ENCODE measurements at places on chromosomes 12 and 14.

DNA sequence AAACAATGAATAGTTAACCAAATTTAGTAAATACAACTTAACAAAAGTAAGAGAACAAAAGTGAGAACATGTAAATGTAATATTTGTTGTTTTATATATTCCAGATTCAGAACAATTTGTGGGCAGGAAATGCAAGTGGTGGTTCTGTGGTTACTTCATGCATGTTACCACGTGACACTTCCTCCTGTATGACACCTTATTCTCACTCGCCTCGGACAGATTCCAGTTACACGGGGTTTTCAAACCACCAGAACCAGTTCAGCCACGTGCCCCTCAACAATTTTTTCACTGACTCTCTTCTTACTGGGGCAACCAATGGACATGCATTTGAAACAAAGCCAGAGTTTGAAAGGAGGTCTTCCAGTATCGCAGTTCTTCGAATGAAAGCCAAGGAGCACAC is 21.0 kb downstream of the ALX1 start:
- DNase-seq = no peak

DNA sequence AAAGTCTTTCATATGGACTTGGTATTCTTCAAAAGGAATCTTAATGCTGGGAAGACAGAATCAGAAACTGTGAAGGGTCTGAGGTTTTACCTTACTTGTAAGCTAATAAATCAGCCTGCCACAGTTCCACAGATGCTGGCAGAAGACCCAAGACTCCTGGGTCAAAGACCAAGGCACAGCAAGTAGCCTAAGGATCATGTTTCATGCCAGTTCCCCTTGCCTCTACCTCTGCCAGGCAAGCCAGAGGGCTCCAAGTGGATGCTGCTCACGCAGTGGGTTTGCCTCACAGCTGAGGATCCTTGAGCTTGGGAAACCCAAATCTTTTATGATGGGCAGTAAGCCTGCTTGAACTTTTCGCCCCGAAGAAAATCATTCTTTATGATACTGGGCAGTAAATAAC is 15.2 kb upstream of the RXYLT1 start:
- no peak for DNase-seq

- DNase-seq = no peak
Observed at GRCh38 chr12:90978117-90978770, 23.3 kb upstream of the CCER1 start.

DNA sequence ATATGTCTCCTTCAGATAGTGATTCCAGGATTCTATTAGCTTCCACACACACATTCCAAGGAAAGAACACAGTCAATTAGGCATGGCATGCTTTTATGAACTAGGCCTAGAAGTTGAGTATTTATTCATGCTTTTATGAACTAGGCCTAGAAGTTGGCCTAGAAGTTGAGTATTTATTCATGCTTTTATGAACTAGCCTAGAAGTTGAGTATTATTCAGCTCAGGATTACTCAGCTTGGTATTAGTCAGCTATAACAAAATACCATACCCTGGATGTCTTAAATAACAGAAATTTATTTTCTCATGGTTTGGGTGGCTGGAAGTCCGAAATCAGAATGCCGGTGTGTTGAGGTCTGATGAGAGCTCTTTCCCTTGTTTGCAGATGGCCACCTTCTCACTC is 442.7 kb upstream of the FLRT2 start:
- no peak for DNase-seq

DNA sequence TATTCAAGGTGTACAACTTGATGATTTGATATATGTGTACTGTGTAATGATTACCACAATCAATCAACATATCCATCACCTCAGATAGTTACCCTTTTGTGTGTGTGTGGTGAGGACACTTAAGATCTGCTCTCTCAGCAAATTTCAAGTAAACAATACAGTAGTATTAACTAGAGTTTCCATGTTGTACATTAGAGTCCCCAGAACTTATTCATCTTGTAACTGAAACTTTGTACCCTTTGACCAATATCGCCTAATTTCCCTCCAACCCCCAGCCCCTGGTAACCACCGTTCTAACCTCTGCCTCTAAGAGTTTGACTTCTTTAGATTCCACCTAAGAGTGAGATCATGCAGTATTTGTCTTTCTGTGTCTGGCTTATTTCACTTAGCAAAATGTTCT is 12.1 kb downstream of the ADCK1 start:
- no peak for DNase-seq

- no peak for DNase-seq
Observed at GRCh38 chr12:122097584-122097926, 19.0 kb downstream of the MLXIP start.

- peak; percentile 27 for DNase-seq
Observed at GRCh38 chr12:131944601-131945251, 5.0 kb upstream of the EP400 start.

- no peak for DNase-seq
Observed at GRCh38 chr12:54933376-54933775, 51.2 kb downstream of the TESPA1 start.

DNA sequence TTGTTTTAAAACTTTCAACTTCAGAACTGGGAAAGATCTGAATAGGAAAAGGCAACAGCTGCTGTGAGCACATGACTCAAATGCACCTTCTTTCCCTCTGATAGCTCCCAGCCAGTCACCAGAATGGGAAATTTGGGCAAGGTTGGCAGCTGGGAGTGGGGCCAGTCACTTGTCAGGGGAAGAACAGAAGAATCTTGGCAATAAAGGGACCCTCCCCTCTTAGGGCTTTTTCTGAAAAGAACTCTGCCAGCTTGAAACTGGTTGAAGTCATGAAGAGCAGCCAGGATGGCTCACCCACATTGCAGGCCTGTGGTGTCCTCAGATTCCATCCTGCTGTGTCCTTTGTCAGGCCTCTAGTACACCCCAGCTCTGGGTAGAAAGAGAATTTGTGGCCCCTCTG is 10.3 kb upstream of the RIC8B start:
- no peak for DNase-seq

GRCh38 chr12:120254809-120255208 is 10.7 kb downstream of the PXN start:
- DNase-seq = no peak

GRCh38 chr14:93304771-93305170 is 28.1 kb downstream of the BTBD7 start:
- DNase-seq = no peak

GRCh38 chr12:28958553-28959195 is 190.4 kb upstream of the FAR2 start:
- no peak for DNase-seq

Measured in activated CD4-positive, CD25-positive, alpha-beta regulatory T cell treated with anti-CD3 and anti-CD28 coated beads, Interleukin-2, amount 50 U/mL, for 72 hours (primary cell).